Globus pallidus (tissue), 1 donor: ENCODE measurements at places on chromosomes 2 and 18.

- DNase-seq = no peak
Observed at GRCh38 chr2:172823261-172823850, 87.7 kb downstream of the RAPGEF4 start.

- DNase-seq = no peak
Observed at GRCh38 chr18:26926066-26926675, 60.7 kb upstream of the AQP4 start.

DNA sequence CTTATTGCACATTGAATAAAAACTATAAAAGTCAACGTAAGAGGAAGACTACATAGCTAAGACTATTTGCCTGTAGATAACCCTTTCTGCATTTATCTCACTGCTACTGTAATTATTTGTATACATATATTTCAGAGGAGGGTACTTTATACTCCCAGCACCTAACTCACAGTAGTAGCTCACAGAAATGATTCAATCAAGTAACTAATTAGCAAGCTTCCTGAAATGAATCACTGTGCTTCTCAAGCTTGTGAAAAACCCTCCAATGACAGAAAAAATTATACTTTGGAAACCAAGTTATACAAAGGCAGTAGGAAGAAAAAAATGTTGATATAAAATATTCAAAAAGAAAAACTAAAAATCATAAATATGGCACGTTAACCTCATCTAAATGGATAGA, 124.9 kb downstream of the NBAS start:
- DNase-seq = no peak

GRCh38 chr2:36168115-36168514, 187.5 kb upstream of the CRIM1 start:
- DNase-seq = no peak

- DNase-seq = no peak
Observed at GRCh38 chr18:26397019-26397418, 151.3 kb downstream of the KCTD1 start.

GRCh38 chr2:225052703-225053102, 10.4 kb upstream of the DOCK10 start:
- DNase-seq = no peak

GRCh38 chr2:29353403-29353991, 238.3 kb downstream of the CLIP4 start:
- no peak for DNase-seq

GRCh38 chr18:6569813-6570212, 155.1 kb upstream of the L3MBTL4 start:
- DNase-seq = no peak

- DNase-seq = peak; percentile 19
Observed at GRCh38 chr18:44556296-44556695, 124.4 kb upstream of the SETBP1 start.

DNA sequence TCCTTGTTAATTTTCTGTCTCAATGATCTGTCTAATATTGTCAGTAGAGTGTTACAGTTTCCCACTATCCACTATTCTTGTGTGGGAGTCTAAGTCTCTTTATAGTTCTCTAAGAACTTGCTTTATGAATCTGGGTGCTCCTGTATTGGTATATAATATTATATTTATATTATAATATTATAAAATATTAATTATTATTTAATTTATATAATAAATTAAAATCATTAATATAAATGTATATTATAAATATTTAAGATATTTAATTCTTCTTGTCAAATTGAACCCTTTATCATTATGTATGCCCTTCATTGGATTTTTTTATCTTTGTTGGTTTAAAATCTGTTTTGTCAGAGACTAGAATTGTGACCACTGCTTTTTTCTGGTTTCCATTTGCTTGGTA, 1950.2 kb upstream of the LRRTM1 start:
- no peak for DNase-seq

- DNase-seq = peak; percentile 53
Observed at GRCh38 chr2:9139491-9140443, 66.8 kb upstream of the ASAP2 start.

GRCh38 chr2:46945671-46946070, 30.1 kb upstream of the MCFD2 start:
- no peak for DNase-seq

GRCh38 chr2:122480501-122481243, 725.2 kb downstream of the TSN start:
- no peak for DNase-seq

- no peak for DNase-seq
Observed at GRCh38 chr2:191889931-191890330, 43.0 kb upstream of the CAVIN2 start.

DNA sequence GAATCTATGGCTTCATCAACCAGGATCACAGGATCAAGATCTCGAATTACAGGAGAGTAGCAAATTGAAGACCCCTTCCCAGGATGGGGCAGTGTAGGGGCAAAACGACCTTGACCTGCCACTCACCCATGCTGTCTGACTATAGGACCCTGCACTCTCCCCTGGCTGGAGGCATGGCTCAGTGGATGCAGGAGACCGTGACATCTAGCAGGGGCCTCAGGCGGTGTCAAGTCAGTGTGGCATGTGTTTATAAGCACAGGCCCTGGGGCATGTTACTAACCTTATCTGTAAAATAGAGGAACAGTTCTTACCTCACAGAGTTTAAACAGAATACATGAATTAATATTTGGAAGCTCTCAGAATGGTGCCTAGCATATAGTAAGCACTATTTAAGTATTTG, 3.5 kb downstream of the HAAO start:
- DNase-seq = no peak

DNA sequence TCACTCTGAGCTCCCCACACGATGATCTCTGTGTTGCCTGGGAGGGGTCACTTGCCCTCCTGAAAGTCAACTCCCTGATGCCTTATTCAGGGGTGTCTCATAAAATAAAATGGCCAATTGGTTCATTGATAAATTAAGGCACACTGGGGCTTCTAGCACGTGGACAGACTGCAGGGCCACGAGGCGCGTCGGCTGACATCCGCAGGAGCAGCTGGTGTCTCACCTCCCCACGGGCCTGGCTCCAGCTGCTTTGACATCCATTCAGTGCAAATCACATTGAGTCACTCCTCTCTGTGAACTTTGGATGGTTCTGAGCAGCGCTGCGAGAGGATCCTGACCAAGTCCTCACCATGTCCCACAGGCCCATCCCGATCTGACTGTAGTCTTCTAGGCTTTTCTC, 4.6 kb upstream of the ST8SIA3 start:
- no peak for DNase-seq

- no peak for DNase-seq
Observed at GRCh38 chr18:55641486-55641885, 53.5 kb upstream of the TCF4 start.

DNA sequence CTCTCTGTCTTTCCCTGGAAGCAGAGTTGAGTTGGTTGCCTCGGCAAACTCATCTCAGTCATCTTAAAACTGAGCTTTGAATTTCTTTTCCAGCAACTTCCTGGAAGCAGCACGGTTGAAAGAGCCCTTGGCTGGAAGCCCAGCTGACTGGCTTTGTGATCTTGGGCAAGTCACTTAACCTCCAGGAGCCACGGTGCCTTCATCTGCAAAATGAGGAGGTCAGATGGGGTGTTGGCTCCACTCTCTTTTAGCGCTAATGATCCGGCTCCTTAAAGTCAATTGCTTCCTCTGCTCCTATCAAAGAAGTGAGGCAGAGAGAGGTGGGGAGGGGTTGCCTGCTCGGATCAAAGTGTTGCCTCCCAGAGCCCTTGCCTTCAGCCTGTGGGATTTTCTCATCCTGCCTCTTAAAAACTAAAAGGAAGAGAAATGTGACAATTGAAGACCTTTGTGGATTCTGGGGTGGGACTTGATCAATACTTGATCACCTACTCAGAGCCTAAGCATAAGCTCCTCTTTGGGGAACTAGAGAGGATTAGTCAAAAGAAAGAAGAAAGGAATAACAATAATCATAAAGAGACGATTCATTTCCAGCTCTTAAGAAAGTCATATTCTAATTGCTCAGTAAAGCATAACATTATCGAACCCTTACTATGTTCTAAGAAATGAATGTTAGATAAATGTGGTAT, 86.6 kb downstream of the MYCN start:
- DNase-seq = no peak

- DNase-seq = no peak
Observed at GRCh38 chr18:55912919-55913318, 324.9 kb upstream of the TCF4 start.

- no peak for DNase-seq
Observed at GRCh38 chr18:8045884-8046281, 478.8 kb downstream of the PTPRM start.

DNA sequence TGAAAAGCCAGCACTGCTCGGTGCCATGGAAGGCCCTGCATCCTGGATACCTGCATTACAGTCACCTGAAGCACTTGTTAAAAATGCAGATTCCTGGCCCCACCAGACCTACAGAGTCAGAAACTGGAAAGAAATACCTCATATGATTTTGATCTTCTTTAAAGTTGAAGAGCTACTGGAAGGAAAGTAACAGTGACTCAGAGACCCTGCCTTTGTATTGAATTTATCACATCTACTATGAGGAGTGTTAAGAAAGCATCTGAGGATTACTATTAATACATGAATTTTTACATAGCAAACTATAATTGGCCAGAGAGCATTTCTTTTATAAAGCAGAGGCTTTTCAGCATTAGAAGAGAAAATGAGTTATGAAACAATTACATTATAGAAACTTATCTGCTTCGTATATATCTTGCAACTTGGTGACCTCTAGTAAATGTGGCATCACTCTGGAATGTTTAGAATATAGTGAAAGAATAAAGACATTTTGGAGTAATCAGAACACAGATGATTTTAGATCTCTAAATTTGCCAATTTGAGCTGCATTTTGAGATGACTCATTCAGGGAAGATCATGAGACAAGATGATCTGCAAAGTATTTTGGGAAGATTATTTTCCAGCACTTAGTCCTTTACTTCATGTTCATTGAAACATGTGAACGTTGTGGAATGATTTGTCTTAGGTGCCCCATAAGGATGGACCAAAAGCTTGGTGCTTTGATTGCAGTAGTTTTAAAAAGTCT, 12.2 kb downstream of the PTPRM start:
- DNase-seq = no peak

DNA sequence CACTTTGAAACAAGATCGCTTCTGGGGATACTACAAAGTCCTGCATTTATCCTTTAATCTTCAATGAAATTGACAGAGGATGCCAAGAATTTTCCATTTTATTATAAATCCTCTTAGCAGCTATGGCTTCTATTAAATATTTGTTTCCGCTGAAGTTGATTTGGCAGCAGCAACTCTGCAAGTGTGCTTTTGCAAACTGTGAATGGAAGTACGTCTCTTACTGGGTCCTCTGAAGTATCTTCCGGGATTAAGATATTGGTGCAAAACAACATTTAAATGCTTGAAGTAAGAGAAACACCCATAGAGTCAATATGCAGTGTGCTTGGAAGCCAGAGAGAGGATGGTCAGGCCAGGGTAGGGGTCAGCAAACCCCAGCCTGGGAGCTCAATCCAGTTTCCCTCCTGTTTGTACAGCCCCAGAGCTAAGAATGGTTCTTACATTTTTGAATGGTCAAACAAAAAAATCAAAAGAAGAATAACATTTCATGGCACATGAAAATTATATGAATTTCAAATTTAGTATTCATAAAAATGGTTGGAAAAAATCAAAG, 13.6 kb downstream of the CCDC68 start:
- no peak for DNase-seq

DNA sequence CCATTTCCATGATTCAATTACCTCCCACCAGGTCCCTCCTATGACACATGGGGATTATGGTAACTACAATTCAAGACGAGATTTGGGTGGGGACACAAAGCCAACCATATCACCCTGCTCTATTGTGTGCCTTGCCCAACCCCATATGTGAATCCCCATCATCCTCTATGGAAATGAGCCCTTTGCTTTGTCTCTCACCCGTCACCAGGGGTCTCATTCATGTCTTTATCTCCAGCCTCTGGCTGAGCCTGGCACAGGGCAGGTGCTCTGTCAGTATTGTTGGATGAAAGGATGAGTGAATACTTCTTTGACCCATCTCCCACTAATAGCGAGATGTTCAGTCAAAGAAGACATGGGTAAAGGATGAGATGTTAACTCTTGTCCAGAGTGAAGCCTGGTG, 116.6 kb upstream of the LGALSL start:
- DNase-seq = no peak

DNA sequence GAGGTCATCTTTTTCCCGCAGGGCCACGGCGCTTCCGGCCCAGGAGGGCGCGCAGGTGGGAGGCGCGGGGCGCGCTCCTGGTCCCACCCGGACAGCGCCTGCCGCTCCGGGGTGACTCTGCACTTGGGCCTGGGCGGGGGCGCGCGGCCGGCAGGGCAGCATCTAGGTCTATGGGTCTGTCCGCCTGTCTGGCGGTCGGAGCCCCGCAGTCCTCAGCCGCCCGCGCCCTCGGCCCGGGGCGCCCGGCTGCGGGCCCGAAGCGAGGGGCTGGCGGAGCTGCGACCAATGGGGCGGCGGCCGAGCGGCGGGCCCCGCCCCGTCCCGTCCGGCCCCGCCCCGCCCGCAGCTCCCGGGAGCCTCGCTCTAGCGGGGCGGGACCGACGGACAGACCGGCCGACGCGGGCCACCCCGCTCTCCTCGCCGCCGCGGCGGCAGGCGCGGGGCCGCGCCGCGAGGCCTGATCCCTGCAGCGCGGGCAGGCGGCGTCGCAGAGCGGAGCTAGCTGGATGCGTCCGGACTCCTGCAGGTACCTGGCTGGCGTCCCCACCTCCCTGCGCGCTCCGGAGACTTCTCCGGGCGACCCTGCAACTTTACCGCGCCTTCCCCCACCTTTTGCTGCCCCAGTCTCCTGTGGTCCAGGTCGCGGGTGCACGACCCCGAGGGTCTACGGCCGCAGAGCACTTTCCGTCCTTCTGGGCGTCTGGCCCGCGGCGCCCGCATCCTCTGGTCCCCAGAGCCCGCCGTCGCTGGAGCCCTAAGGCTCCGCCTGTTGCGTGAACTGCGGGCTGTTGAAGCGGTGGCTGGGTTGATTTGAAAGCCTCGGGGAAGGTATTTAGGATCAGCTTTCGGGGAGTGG, at the start of gene KCNS3:
Gene KCNS3, plus strand, starts transcription at position 387 of the 856 bp plus-strand sequence. CDS start 52,342 bp downstream, outside the sequence.
- peak; percentile 20 for DNase-seq

GRCh38 chr2:177930916-177931315, 141.7 kb downstream of the PDE11A start:
- no peak for DNase-seq

- no peak for DNase-seq
Observed at GRCh38 chr18:13287372-13287771, 68.8 kb downstream of the LDLRAD4 start.

- no peak for DNase-seq
Observed at GRCh38 chr18:21184396-21184996, 57.5 kb upstream of the GREB1L start.

GRCh38 chr2:67694445-67694844, 297.3 kb downstream of the ETAA1 start:
- DNase-seq = peak; percentile 1

DNA sequence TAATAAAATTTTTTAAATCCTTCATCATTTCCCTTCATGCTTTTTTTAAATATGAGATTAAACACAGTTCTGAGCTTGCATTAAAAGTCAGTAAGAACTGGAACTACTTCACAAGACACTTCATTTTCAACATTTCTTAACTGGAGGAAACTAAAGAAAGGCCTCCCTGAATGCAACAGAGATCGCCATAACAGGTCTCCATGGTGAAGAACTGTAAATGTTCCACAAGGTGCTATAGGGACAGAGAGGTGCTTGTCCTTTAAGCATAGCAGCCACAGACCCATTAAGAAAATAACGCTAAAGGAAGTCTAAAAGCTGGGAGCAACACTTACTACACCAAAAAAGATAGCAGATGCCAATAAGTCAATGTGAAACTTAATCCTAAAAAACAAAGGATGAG, 8.5 kb downstream of the STAM2 start:
- DNase-seq = no peak
